CD8-positive, alpha-beta memory T cell (primary cell): ENCODE measurements at places on chromosomes 12 and 14. TPM values are rescaled to one million over a fixed set of nuclear protein-coding genes. Genes with fewer than 3 reads are reported as not detected.

DNA sequence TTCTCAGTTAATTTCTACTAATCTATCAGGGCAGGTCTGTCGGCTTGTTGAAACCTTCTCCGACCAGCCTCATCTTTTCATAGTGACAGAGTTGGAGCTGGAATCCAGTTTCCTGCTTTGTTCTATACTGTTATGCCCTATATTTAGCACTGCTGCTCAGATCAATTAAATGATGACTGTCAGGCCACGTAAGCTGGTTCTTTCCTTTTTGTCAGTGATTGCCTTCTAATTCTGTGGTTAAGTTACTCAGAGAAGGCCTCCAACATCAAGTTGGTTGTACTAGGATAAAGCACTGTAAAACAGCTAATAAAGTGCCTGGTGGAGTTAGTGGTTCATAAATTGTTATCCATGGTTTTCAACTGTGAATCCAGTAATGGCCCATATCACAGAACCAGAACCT, 22.6 kb downstream of the DERA start:
- DNase-seq = no peak
- H3K27me3 ChIP-seq = no peaks in the 10 kb centered on the region
- H3K4me3 ChIP-seq = no peak overlapping the region
- H3K27ac ChIP-seq = no peak overlapping the region

The IAPP gene
- not detected for total RNA-seq

The ZBTB39 gene
- 9.3 TPM for total RNA-seq

The GPRC5D gene
- not detected for total RNA-seq
